ENCODE measurements at places on chromosomes 4 and X.

DNA sequence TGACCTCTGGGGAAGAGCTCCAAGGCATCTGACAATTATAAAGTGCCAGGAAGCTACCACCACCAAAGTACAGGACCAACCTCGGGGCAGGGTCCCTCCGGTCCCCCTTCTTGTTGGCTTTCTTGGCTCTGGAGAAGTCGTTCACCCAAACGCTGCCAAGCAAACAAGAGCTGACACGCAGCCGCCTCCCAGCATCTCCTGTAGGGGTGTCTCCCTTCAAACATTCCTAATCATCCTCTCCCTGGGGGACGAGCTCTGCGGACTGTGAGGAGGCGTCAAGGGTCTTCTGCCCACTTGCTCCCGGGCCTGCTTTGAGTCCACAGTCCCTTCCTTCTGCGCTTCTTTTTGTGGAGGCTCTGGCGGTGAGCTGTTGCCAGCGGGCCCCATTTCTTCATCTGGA is 158.9 kb upstream of the MAB21L2 start:
- no peak for ATAC-seq

DNA sequence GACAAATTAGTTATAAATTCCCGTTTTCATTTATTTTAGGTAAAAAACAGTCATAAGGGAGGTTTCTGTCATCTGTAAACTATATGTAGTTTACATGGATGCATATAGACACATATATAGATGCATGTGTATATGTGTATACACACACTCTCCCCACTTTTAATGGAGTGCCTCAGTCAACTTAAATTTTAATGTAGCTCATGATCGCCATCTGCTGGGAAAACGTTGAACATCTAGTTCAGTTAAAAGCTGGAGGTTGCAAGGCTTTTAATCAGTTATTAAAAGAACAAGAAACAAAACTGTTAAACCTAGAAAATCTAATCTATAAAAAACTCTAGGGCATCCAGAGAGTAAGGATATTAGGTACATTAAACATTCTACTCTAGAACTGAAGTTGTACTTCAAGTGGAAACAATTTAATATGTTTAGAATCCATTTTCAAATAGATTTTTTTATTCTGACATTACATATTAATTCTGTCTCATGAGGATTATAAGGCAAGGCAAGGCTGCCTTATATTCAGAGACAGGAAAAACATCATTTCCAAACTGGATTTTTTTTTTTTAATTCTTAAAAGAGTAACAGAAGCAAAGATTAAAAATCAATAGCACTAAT is 122.6 kb downstream of the SHISA3 start:
- peak; percentile 77 for ATAC-seq

GRCh38 chr4:5020341-5020740 is 1.1 kb upstream of the CYTL1 start:
- no peak for ATAC-seq

- ATAC-seq, result peak; percentile 25
Observed at GRCh38 chr4:159070742-159071141, 32.1 kb upstream of the RAPGEF2 start.

- ATAC-seq, result no peak
Observed at GRCh38 chr4:85780664-85781063, 305.7 kb downstream of the ARHGAP24 start.

- ATAC-seq, result no peak
Observed at GRCh38 chr4:14916554-14917297, 85.6 kb upstream of the CPEB2 start.

DNA sequence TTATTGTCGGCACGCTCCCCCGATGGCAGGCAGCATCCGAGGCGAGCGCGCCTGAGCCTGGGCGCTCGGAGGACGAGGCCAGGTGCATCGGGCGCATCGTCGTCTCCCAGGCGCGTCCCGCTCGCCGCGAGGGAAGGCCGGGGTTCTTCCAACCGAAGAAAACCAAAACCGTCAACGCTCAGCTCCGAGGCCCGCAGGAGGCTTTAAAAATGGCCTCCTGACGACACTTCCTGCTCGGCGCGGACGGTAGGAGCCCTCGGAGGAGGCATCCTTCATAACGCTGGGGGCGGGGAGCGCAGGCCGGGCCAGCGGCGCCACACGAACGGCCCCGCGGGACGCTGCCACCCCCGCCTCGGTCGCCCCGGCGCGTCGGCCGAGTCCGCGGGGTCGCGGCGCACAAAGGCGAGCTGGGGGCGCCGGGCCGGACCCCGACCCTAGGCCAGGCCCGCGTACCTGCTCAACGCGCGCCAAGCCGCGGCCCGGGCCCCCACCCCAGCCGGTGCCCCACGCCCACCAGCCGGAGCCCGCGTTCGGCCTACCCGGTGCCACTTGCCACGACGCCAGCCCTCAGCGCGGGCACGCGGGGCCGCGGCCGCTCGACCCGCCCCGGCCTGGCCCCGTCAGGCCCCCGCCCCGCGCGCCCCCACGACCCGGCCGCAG is 501 bp downstream of the ZNF518B start:
- peak; percentile 52 for ATAC-seq

DNA sequence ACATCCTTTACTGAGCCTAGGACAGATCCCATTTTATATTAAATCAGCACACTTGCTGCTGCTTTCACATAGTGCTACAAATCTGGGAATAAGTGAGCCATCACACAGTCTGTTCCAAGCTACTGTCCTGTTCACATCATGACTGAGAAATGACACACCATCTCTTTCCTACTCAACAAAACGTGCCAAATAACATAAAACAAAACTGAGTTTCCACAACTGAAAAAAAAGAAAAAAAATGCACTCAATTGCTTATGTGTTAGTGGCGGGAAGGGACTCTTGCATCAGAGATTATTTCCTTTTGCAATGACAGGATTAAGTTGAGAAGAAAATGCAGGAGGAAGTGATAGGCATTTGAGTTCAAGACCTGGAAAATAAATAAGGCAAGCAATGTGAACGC is 109.0 kb downstream of the SHROOM4 start:
- ATAC-seq, result no peak

GRCh38 chr4:14348506-14348905 is 653.8 kb upstream of the CPEB2 start:
- no peak for ATAC-seq

GRCh38 chr4:155009288-155009687 is 199.1 kb upstream of the NPY2R start:
- ATAC-seq, result no peak

GRCh38 chr4:187961171-187961570 is 34.4 kb upstream of the ZFP42 start:
- no peak for ATAC-seq

DNA sequence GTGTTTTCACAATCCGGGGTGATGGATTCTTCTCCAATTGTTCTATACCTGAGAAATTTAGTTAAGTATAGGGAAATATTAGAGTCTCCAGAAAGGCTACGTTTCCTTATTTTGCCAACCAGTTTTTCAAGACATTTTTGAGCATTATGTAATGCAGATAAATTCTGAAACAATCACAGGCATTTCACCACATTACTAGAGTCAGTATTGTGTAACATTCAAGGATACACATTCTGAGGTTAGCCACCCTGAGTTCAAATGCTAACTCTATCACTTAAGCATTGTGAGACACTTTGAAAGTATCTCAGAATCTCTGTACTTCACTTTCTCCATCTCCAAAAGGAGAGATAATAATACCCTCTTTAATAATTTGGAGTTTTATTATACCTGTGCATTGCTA is 10.6 kb downstream of the SULT1B1 start:
- ATAC-seq, result peak; percentile 20

- ATAC-seq, result peak; percentile 65
Observed at GRCh38 chr4:42306221-42307109, 90.8 kb upstream of the SHISA3 start.

DNA sequence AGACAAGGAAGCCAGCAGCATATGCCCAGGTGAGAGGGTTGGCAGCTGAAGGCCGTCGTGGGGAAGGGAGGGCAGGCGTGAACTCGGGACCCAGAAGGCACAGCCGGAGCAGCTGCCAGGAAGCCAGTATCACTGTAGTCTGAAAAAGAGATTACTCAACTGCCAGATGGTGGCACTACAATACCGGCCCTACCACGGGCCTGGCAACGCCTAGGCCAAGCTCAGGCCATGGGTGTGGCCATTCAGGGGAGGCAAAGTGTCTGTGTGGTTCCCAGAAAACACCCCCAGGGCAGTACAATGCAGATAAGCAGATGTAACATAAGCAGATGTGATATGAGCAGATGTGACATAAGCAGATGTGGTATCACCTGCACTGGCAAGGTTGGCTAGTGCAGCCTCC is 236.0 kb downstream of the AFAP1 start:
- ATAC-seq, result no peak

DNA sequence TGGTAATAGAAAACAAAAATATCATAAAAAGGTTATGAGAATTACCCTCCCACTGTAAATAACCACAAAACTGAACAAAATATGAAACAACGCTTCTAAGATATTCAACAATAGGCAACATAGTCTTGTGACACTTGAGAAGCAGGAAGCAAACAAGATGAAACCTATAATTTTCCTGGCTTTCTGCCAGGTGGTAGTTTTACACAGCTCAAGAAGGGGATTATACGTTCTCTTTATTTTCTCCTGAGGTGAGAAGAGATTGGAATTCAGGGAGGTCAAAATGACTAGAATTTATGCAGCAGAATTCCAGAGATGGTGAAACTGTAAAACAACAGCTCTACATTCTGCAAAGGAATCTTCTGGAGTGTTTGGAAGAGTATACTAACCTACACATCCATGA is 186.0 kb downstream of the HHIP start:
- no peak for ATAC-seq

DNA sequence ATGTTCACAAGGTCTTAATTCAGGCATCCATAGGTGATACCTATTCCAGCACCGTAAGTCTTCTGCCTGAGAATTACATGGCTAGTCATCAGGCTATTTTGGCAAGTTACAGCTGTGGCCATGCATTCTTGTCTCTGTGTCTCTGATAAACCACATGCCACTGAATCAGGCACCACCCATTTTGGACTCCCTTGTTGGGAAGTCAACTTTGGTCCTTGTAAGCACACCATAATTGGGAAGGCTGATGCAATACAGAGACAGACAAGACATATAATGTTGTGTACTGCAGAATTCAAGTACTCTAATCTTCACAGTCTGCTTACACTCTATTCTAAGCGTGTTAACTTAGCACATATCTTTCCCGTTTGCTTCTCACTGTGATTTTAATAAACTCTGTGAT is 483.7 kb upstream of the FTHL17 start:
- ATAC-seq, result no peak

- ATAC-seq, result no peak
Observed at GRCh38 chr4:159077702-159078495, 25.0 kb upstream of the RAPGEF2 start.

DNA sequence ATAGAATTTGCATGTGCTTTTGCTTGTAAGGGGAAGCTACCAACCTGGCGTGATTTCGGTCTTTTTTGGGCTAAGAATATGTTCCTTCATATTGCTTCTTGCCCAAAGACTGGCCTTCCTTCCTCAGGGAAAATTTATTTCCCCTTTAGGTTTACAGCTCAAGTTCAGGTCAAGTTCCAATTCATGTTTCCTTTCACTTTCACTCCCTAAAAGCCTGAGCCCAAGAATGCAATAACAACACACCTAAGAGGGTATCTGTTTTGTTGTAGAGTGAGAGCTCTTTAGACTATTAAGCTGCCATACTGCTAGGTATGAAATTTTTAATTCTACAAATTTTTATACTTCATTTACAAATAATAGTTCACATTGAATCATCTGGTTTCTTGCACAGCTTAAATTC is 299.6 kb downstream of the TLL1 start:
- ATAC-seq, result no peak
